ENCODE measurements at places on chromosomes 16 and 17.

DNA sequence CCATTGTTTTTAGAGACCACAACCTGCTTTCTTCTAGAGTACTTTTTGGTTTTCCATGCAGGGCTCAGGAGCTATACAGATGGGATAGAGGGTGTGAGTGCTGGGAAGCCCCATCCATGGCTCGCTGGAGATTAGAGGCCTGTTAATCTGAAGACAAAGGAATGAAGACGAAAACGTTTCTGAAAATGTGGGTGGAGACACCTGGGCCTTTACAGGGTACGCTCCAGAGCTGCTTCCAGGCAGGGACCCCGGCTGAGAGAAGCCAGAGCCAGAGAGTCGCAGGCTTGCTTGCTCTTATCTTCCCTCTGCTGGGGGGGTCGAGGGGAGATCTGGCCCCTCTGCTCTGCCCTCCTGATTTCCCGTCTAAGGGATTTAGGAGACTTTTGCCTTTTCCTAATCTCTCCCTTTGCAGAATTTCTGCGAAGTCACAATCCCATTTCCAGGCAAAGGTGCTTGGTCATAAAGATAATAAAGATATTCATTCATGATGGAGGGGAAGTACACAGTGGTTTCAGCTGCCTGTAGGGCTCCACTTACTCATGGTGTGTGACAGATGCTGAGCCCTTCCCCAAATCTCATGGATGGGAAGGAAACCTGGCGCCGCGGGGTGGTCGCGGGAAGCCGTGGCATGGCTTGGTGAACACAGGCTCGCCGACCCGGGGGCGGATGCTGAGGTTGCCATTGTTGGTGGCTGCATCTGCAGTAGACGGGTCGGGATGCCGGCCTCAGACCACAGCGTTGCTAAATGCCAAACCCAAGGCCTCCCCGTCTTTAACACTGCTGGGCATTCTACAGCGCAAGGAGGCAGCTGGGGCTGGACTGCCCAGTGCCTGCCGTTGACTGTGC, 4.8 kb upstream of the SOCS3 start:
- DNase-seq, result no peak

GRCh38 chr16:28985211-28986041, 574 bp downstream of the LAT start:
- no peak for DNase-seq

- no peak for DNase-seq
Observed at GRCh38 chr17:76390003-76390421, 5.6 kb downstream of the SPHK1 start.

- DNase-seq, result no peak
Observed at GRCh38 chr17:45742251-45742650, 41.9 kb upstream of the CRHR1 start.

GRCh38 chr17:64002658-64003525, 4.7 kb downstream of the PRR29 start:
- DNase-seq, result no peak

- DNase-seq, result no peak
Observed at GRCh38 chr16:77117707-77118106, 73.3 kb upstream of the MON1B start.

- no peak for DNase-seq
Observed at GRCh38 chr16:8600144-8600775, 9.9 kb upstream of the TMEM114 start.

DNA sequence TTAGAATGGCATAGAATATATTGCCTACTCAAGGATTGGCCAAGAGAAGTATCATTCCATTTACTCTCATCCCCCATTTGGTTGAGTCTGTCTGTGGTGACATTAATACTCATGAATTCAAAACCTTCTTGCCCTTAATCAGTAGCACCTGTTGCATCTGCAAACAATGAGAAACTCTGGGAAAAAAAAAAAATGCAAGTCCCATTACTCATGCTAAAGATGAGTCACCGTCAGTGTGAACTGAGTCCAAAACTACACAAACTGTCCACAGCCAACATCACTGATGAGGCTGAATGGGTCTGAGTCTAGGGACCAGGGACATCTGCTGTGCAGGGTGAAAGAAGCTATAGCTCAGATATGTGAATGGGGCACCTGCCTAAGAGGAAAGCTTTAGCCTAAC, 96.9 kb upstream of the ADAMTS18 start:
- peak; percentile 71 for DNase-seq

GRCh38 chr17:4715063-4715744, 4.8 kb downstream of the ARRB2 start:
- no peak for DNase-seq

DNA sequence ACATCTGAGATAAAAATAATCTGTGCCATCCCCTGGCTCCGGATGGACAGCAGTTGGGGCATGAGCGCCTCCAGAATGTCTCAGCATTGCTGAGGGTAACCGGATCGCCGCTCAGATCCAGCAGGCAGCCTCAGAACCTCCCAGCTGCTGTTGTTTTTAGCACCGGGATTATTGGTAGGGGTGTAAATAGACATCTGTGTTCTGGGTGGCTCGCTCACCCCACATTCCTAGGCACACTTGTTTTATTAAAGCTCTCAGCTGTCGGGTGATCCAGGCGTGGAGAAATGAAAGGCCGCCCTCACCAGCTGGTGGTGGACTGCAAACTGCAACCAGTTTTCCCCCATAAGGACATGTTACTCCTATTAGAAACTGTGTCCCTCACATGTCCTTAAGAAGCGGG, 32.1 kb downstream of the MYH3 start:
- DNase-seq, result no peak

DNA sequence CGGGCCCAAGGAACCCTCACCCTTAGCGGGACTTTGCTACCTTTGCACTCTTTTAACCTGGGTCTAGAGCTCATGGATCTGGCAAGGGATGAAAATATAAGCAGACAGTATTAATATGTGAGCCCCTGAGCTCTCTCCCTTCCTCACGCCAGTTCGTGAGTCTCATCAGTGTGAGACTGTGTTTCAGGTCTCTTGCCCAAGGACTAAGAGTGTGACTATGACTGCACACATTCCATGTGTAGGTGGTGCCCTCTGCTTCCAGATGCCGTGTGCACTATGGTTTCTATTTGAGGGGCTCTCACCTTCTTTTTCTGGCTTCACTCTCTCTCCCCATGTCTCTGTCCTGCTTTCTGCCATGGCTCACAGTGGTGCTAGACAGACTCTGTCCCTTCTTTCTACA, 40.5 kb downstream of the DHRS7B start:
- peak; percentile 6 for DNase-seq

- no peak for DNase-seq
Observed at GRCh38 chr17:78966123-78966813, 13.5 kb downstream of the LGALS3BP start.

- DNase-seq, result no peak
Observed at GRCh38 chr16:64522548-64522947, 599.3 kb downstream of the CDH11 start.

DNA sequence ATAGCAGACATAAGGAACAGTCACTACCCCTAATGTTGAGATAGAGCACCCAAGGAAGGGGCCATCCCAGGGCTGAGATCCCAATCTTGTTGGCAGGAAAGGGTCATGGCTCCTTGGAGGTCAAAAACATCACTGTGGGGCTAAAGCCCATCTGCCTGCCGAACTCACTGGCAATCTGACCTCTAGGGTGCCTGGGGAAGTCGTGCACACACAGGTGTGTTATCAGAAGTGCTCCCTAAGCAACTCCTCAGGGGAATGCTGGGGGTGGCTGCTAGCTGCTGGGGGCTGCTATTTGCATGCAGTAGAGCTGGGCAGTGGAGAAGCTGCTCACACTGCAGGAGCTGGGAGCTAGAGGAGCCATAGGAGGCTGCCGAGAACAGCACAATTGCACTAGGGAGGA, 47.5 kb upstream of the PHOSPHO1 start:
- DNase-seq, result no peak
